ENCODE measurements at places on chromosomes 2 and 18.

GRCh38 chr2:122753336-122753735, 997.9 kb downstream of the TSN start:
- no peak for DNase-seq

DNA sequence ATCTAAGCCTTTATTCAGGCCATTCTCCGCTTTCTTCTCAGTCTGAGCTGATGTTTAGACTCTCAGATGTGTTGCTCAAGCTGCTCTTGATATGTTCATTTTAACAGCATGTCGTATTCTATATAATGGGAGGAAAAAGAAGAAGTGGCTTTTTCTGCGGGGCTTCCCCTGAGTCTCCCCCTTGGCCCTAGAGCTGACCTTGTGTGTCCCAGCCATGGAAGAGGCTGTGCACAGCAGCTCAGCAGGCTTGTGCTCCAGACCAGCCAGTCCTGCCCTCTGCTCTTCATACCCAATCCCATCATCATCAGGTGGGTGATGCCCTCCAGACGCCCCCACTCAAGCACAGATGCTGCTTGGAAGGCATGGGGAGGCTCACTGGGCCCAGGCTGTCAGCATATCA, 155.1 kb upstream of the CELF4 start:
- DNase-seq, result no peak

- DNase-seq, result no peak
These were observed 9.5 kb downstream of the TMEM237 start for GRCh38 chr2:201633661-201634249.

- DNase-seq, result no peak
These were observed 213.0 kb downstream of the GLI2 start for GRCh38 chr2:120948662-120949011.

DNA sequence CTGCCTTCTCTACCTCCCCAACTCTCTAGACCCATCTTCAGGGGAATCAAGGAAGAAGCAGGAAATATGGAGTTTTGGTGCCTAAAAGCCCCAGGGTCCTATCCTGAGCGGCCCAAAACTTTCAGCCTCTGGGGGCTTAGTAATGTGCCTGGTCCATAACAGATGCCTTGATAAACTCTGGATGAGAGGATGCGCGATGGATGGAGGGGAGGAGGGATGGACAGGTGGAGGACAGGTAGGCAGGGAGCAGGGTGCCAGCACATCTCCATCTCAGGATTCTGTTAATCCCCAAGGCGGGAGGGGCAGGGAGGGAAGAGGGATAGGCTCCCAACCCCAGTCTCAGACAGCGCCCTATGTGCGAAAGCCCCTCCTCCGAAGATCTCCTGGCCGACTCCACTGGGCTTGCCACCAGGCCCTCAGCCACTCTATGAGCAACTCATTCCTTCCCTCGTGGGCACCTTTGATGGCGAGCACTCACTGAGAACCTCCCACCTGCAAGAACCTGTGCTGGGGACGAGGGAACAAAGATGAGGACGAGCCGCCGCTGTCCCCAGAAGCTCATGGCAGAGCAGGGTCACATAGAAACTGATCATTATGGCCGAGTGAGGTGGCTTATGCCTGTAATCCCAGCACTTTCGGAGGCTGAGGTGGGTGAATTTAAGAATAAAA, 23.1 kb downstream of the HS1BP3 start:
- no peak for DNase-seq

- DNase-seq, result no peak
These were observed 58.2 kb upstream of the NEUROD1 start for GRCh38 chr2:181738563-181738962.
